ENCODE measurements at places on chromosomes 6 and 20.

DNA sequence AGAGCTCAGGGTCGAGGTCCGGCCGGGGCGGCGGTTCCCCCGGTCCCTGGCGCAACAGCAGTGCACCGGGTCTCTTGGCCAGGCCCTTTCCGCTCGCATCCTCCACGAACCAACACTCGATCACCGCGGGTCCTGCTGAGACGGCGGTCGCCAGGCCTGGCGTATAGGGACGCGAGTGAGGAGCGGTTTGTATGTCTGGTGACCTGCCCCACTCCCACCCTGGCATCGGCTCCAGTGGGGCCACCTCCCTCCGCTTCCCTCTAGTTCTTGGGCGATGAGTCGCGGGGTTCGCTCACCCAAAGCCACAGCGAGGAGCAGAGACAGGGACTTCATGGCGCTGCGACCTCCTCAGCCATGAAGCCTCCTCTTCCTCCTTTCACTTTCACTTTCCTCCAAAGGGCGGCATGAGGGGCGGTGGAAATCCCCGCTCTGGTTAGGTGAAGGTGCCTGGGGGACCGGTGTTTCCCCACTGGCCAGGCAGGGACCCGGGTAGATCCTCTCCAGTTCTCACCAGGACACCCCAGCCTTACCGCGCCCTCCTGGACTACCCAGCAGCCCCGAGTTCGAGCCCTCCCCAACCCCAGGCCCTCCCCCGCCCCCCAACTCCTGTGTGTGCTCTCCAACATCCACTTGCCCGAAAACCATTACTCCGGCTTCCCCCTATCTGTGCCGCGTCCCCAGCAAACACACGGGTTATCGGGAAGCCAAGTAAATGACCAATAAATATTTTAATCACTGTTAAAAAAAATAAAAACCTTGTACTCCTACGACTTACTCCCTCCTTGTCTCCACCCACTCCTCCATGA, at the start of gene TAPBP:
Gene TAPBP, minus strand, starts transcription at position 370 of the 806 bp plus-strand sequence. Its CDS starts 37 bp downstream, at position 333.
- DNase-seq: peak; percentile 58

- no peak for DNase-seq
Observed at GRCh38 chr6:44662461-44663121, 275.1 kb downstream of the CDC5L start.

DNA sequence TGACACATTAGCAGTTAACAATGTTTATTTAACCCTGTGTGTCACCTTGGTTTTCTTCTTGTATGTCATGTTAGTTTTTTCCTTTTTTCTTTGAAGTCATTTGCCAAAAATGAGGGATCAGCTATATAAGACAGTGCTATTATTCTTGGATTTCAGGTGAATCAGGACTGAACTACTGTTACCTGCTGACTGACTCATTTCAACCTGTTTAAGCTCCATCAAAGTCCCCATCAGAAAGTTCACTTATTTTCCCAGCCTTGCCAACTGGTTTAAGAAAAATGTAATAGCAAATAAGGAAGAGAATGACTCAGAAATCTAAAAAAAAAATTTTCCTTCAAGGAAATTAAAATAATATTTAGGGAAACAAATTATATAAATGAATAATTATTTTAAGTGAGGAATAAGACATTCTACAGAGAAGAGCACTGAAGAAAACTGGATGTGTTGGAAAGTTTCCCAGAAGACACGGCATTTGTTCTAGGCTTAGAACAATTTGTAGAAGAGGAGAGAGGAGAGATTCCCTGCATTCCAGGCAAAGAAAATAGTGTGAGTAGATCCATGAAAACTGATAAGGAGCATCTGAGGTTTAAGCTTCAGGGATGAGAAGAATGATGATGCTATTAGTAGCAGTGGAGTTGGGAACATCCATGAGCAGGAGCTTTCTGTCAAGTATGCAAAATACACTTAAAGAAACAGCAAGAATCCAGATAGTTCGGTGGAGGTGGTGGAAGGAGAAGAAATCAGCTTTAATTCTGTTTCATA, 84.9 kb upstream of the SIM1 start:
- DNase-seq: no peak

DNA sequence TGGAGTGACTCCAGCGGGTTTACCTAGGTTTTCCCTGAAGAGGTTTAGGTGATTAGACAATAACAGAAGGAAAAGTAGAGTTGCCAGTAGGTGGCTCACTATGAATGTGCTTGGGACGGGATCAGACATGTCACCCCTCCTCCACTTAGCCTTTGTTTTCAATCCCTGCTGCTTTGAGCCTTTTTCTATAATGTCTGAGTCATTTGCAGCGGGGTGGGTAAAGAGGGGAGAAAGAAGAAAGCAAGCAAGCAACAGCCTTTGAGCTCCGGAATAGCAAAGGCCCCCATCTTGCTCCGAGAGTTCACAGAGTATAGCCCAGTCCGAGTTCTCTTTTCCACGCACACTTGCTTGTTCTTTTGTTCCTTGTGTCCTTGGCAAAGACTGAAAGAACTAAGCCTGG, 129.1 kb downstream of the PACRG start:
- peak; percentile 71 for DNase-seq

- DNase-seq: no peak
Observed at GRCh38 chr20:54017846-54018245, 52.5 kb downstream of the BCAS1 start.

DNA sequence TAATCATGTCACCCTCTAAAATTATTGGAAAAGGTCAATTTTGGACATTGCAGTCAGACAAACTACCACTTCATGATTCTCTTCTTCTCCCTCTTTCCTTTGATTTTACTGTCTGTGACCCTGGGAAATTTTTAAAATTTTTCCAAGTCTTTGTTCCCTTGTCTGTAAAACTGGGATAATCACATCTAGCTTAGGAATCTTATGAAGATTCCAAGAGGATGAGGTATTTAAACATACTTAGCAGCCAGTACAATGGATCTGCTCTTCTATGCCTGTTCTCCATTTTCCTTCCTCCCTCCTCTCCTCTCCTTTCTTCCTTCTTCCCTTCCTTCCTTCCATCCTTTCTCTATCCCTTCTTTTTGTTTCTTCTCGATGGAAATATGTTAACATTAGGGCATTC, 651.6 kb upstream of the MARCKS start:
- DNase-seq: no peak

DNA sequence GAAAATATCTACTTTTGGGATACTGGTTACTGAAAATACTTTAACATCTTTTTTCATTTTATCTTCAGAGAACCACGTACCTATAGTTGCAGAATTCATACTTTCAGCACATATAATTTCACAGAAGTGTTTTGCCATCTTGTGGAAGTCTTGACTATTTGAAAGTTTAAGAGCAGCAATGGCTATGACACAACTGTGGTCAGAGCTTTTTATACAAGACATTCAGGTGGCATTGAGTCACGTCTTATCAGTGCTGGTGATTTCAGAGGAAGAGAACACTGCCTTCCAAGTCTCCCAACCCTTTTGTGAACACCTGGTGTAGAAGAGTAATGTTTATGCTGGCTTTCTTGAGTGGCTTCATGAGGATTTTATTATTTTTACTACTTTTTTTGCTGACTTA, 171.6 kb downstream of the ARID1B start:
- DNase-seq: no peak

DNA sequence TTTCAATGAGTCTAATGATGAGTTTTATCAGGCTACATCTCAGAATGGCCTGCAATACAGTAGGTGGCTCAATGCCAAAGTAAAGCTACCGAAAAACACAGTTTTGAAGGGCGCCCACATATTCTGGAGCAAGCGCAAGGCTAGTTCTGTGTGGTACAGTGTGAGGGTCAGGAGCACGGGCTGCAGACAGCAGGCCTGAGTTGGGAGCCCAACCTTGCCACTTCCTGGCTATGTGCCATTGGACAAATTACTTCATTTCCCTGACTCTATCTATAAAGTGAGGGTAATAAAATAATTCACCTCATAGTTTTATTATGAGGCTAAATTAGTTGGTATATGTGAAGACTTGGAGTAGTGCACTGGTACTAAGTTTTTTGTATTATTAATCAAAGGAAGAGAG, 150.7 kb downstream of the OPN5 start:
- no peak for DNase-seq

GRCh38 chr6:137162692-137163306, 10.6 kb downstream of the IL22RA2 start:
- no peak for DNase-seq

- DNase-seq: no peak
Observed at GRCh38 chr20:15379681-15380296, 1042.4 kb upstream of the FLRT3 start.

DNA sequence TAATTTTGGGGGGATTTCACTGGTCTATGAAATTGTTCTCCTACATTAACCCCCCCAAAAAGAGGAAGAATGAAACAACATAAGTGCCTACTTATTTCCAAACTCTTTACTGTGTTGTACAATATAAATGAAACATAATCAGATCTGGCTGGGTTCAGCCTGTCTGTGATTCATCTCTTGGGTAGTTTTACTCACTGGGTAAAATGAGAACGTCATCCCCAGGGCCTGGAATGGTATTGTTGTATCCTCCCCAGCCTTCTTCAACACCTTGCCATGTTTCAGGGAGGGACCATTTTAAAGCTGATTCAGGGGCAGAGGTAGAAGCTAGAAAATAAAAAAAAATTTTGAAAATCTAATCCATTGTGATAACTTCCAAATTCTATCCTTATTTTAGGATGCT, 256.7 kb downstream of the PKHD1 start:
- DNase-seq: no peak

GRCh38 chr6:16802071-16802470, 40.8 kb upstream of the ATXN1 start:
- peak; percentile 29 for DNase-seq
